ENCODE measurements at places on chromosomes 11 and 22.

- DNase-seq, result no peak
These were observed 21.1 kb downstream of the MS4A6A start for GRCh38 chr11:60161766-60162165.

DNA sequence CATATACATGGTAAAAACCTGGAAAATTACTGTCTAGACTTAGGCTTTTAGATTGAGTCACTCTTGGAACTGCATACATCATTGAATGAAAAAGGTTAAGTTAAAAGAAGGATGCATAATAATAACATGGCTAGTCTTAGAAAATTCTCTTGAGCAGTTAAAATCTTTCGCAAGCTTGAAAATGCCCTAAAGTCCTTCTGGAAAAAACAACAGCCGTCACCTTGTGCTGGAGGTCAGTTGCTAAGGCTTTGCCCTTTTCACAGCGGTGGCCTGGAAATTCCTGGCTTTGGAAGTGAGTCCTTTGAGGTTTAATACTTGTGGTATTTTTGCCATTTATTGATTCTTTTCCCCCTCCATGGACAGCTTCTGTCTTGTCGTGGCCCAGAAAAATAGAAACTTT is 17.4 kb upstream of the FBLN1 start:
- no peak for DNase-seq

- DNase-seq, result no peak
These were observed 20.6 kb upstream of the EIF3M start for GRCh38 chr11:32562839-32563599.

DNA sequence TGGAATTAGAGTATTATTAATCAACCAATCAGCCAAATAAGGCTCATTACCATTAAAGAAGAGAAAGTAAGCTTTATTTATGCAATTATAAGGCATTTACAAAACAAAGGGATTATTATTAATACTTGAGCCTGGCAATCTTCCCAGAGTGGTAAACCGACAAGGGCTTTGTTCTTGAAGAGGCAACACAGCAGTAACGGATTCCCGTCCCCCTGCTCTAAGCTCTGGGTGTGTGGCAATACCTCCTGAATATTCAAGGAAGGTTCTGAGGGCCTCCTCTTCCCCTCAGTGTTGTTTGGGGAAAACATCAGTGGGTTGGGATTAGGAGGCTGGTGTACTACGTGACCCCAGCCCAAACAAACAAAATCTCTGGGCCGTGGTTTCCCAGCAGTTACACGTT is 176.5 kb downstream of the TENM4 start:
- DNase-seq, result no peak

DNA sequence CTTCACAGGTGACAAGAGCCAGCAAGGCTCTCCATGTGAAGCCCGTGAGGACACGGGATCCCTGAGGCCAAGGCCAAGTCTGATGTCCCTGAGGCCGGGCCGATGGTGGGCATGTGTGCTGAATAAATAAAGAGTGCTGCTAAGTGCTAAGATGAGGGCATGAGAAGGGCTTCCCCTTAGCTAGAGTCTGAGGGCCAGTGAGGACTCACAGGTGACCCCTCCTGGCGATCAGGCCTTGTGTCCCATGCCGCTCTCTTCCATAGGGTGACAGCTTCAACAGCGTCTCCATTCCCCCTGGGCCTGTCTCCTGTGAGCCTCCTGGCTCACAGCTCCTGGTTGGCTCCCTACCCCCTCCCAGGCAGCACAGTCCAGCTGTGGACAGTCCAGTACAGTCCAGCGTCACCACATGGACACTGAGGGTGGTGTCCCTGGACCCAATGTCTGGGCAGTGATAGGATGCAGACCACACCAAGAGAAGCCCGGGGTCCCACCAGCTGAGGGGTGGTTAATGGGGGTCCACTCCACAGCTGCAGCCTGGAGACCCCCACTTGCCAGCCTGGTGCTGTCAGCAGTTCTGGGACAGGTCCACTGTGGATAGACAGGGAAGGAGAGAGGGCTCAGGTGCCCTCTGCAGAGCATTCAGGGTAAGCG is 1033.2 kb downstream of the TBC1D22A start:
- DNase-seq, result no peak

- DNase-seq, result no peak
These were observed 35.7 kb downstream of the CYB5R2 start for GRCh38 chr11:7637447-7638157.

DNA sequence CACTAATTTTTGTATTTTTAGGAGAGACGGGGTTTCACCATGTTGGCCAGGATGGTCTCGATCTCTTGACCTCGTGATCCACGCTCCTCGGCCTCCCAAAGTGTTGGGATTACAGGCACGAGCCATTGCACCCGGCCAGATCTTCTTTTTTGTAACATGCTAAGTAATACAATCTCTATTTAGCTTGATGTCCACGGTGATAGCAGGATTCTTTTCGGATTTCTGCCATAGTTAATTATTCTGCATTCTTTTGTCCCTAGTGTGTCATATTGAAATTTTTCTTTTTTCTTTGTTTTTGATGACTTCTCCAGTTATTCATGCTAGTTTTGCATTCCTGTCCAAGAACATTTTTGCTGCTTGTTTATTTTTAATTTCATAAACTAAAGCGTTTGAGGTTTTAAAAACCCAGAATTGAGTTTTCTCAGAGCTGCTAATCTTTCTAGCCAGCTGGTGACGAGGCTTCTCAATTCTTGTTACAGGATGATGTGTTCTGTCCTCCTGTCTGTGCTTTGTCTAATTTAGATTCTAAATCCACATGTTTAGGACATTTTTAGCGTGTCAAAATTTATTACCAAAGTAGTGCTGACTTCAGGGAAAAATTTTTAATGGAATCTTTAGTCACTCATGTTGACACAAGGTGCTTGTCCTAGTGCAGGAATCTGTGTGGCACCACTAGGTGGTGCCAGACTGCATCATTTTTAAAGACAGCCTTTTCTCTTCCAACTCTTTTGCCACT is 21.8 kb downstream of the NF2 start:
- peak; percentile 7 for DNase-seq

DNA sequence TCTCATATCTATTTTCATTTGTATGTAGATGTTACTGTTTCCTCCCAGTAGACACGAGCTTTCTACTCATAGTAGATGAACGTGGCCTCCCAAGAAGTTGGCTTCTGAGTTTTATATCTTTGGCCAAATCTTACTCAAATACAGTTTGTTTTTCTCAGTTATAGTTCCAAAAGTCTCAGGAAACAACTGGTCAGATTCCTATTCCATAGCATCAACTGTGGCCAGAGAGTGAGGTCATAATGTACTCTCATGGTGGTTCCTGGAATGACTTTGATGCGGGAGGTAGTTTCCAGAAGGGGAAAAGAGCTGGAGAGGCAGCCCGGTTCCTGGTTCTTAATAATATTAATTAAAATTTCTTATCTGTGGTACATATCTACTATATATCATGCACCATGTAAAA is 77.3 kb downstream of the SLC17A6 start:
- no peak for DNase-seq

DNA sequence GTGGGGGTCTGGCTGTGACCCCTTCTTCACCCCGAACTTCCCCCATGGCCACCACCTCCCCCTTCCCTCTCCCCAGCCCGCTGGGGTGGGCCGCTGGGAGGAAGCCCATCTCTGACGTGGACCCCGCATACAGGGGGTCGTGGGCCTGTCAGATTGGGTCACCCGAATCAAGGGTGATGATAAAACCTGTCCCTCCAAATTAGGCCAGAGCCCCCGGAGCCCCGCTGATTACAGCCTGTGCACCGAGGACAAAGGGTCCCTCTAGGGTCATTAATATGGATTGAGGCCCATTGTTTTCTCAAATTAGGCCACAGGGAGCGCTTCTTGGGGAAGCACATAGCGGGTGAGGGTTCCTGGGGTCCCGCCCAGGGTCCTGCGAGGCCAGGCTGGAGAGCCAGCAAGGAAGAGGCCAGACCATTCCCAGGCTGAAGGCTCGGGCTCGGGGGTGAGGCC is 4.9 kb upstream of the LINC01488 start:
- no peak for DNase-seq

DNA sequence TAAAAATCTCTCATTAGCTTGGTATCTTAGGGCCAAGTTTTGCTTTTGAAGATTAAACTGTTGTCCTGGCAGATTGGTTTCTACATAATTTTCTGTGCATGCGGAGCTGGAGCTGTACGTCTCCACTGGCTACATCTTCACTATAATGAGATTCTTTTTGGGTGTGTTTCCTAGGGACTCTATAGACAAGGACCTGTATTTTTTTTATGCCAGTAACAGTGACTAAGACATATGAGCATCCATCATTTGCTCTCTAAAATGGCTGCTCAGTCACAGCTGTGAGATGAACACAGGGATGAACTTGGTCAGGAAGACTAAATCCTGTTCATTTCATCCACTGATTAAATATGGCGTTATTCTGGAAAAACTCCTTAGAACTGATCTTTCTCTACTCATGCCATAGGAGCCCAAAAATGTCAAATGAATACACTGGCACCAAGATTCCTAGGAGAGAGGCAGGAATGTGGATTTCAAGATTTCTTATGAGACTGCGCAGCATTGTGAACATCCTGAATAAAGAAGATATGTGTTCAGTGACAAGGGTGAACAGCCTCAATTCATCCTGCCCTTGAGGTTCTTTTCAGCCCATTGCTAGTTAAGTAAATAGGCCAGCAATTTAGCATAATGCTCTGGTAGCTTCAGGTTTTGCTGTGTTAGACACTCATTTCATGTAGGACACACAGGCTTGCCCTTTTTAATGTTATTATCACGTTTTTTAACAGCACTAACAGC is 168.2 kb downstream of the NCAM1 start:
- no peak for DNase-seq

DNA sequence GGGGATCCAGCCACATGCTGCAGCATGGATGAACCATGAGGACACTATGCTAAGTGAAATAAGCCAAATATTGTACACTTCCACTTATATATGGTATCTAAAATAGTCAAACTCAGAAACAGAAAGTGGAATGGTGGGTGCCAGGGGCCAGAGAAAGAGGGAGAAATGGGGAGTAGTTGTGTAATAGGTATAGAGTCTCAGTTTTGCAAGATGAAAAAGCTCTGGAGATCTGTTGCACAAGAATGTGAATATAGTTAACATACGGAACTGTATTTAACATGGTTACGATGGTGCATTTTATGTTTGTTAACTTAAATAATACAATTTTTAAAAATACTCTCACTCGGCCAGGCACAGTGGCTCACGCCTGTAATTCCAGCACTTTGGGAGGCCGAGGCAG is 21.2 kb downstream of the GDPD5 start:
- no peak for DNase-seq

DNA sequence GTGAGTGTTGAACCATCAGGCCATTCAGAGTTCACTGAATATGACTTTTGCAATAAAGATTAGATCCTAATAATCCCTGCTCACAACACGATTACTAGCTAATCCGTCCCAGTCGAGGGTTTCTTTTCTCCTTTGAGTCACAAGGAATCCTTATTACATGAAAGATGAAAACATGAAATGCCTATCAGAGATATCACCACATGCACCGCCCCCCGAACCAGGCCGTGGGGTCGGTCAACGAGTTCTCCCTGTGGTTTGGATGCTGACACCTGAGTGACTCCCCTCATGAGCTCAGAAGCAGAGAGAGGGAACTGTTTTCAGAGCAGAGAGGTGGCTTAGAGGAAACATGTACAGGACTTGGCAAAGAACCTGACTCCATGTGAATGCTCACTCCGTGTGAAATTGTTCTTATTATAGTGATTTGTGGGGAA is 263.3 kb downstream of the ETS1 start:
- no peak for DNase-seq

DNA sequence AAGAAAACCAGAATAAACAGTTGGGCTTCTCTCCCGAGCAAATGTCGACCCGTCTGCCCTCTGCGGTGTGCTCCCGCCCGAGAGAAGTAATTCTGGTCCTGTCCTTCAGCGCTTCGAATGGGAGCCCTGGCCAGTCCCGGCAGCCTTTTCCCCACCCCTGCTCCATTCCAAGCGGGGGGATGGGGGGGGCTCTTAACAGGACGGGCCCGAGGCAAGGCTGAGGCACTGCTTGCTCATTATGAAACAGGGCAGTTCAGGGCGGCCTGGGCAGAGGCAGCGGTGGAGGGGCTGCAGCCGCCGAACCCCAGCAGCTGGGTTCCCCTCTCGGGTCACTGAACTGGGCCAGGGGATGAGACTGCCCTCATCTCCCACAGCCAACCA is 9.1 kb downstream of the BACE1-AS start:
- DNase-seq, result no peak

DNA sequence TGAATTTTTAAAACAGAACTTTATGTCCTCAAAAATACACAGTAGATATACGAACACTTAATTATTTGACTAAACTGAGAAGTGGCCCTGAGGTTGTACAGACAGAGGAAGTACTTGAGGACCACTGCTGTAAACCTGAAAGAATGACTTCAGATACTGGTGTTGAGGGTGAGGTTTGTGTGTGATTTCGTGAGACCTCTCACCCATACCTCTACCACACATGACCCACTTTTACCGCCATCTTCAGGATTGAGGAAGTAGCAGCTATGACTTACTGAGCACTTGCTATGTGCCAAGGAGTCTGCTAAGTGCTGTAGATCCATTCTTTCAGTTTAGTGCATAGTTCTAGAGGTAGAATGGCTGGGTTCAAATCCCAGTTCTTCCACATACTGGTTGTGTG is 21.9 kb downstream of the MMP13 start:
- no peak for DNase-seq

GRCh38 chr11:44139565-44140330 is 44.3 kb downstream of the EXT2 start:
- DNase-seq, result no peak

DNA sequence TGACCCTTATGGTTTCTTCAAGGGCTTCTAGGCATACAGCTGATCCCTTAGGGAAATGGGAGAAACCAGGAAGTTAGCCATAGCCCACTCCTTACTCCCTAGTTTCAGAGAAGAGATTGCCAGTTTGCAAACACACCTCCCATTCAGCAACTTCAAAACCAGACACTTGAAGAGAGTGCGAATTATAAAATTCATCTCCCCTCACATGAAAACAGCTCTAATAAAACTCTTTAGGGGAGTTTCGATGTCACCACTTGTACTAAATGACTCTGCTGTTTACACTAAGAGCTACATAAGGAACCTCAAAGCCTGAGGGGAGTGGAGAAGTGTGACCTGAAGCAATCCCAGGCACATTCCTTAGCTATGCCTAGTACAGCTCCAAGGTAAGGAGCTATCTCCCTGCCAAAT is 8.3 kb downstream of the LGR4 start:
- DNase-seq, result no peak
